ENCODE measurements at places on chromosomes 4 and X.

DNA sequence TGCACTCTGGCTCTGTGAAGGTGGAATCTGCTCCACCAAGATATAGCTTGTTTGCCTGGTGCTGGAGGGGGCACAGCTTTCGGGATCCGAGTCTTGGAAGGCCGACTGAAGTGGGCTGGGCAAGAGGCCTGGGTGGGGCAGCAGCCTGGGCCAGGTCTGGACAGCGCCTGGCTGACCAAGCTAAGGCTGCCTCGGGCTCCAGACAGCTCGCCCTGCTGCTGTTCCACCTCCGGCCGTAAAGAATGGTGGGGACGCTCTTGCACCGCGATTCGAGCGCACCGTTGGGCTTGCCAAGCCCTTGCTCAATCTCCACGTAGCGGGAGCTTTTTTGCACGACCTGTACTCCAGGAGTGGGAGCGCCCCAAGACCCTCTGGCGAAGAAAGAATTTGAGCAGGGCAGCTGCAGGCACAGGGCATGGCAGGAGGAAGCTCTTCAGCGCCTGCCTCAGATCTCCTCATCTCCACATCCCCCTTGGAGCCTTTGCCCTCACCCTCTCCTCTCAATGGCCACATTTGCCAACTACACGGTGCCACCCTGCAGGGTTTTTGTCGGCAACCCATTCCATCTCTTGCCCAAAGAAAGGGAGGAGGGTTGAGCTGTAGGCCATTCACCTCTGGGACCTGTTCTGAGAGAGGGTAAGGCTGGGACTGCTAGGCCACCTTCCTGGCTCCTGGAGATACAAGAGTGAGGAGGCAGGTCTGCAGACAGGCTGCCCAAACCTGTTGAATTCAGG is 18.9 kb downstream of the CNGA2 start:
- DNase-seq: peak; percentile 37

GRCh38 chr4:54391104-54391503 is 162.0 kb downstream of the PDGFRA start:
- DNase-seq: no peak

DNA sequence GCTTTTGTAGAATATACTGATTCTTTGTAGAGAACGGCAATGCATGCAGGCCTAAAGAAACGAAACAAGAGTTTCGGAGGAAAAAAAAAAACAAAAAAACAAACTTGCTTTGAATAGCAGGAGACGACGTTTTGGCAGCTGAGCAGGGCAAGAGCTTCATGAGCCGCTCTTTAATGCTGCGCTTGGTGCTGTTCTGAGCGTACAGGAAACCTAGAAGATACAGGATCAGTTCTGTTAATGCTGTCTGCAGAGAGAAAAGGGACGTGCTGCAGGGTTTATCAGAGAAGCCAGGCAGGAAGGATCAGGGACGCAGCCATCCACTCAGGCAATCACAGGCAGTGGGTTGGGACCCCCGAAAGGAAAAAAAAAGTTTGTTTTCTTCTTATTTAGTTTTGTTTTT is 182.2 kb downstream of the PACRGL start:
- no peak for DNase-seq

GRCh38 chr4:38503689-38504395 is 160.2 kb upstream of the KLF3 start:
- no peak for DNase-seq

DNA sequence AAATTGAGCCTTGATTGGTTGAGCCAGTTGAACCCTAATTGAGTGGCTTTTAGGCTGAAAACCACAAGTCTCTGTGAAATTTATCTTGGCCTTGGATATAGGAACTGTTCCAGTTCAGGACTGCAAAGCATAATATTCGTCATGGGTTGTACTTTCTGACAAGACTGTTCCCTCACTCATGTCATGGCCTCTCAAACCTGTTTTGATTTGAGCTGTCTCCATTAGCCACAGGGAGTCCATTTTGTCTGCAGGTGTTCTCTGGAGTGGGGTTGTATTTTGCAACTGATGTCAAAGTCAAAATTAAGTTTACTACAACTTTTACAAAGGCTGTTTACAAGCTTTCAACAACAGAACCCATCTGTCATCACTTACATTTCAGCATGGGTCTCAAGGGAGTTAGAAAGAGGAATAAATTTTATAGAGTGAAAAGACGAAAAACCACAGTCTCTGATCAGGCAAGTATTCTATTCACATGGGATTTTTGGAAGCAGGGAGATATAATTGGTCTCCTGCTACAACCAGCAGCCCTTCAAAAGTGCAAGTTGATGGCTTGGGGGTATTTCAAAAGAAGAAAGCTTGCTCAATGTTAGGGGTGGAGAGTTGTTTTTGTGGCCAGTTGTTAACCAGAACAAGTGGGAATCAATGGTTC is 1716.3 kb downstream of the C4orf33 start:
- DNase-seq: no peak

GRCh38 chr4:40190880-40191815 is 5.7 kb upstream of the RHOH start:
- no peak for DNase-seq

DNA sequence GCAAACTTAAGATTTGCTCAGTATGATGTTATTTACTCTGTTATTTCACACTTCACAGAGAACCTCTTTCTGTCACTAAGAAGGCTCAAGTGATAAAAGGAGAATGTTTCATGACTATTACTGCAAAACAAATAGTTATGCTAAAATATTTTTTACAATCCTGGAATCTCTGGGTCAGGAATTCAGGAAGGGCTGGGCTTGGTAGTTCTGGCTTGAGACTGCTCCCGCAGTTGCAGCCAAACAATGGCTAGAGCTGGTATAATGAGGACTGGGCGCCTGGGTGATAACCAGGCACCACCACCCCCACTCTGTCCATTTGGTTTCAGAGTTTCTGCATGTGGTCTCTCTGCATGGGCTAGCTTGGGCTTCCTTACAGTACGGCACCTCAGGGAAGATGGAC is 28.7 kb upstream of the SPP1 start:
- no peak for DNase-seq

- DNase-seq: no peak
Observed at GRCh38 chr4:80535551-80535950, 200.0 kb downstream of the CFAP299 start.

- DNase-seq: no peak
Observed at GRCh38 chr4:57850141-57850540, 740.0 kb upstream of the IGFBP7 start.

GRCh38 chr4:105186701-105187161 is 40.1 kb downstream of the TET2 start:
- no peak for DNase-seq

DNA sequence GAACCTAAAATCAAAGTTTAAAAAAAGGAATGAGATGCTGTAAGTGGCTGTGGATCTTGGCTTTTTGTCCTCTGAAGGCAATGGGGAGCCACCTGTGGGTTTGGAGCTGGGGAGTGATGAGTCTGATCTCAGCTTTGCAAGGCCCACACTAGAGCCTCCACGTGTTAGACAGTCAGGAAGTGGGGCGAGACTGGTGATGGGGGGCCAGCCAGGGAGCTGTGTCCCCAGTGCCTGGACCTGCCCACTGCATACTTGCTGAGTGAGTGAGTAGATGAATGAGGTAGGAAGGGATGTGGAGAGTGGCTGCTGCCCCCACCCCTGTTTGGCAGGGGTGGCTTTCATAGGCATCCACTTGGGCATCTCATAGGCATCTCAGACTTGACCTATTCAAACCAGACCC is 84.0 kb downstream of the NHSL2 start:
- DNase-seq: no peak

DNA sequence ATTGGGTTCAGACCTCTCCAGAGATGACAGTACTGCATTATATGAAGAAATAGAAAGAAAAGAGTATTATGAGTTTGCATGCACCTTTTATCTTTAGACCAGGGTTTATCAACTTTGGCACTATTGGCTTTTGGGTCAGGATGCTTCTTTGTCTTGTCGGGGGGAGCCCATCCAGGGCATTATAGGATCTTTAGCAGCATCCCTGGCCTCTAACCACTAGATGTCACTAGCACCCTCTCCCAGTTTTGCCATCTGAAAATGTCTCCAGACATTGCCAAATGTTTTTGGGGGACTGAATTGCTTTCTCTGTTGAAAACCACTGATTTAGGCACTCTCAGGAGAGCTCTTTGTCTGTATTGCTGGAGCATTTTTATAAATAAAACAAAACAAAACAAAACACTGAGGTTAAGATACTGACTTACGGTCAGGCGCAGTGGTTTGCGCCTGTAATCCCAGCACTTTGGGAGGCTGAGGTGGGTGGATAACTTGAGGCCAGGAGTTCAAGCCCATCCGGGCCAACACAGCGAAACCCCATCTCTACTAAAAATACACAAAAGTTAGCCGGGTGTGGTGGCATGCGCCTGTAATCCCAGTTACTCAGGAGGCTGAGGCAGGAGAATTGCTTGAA is 23.6 kb downstream of the CA5B start:
- no peak for DNase-seq

DNA sequence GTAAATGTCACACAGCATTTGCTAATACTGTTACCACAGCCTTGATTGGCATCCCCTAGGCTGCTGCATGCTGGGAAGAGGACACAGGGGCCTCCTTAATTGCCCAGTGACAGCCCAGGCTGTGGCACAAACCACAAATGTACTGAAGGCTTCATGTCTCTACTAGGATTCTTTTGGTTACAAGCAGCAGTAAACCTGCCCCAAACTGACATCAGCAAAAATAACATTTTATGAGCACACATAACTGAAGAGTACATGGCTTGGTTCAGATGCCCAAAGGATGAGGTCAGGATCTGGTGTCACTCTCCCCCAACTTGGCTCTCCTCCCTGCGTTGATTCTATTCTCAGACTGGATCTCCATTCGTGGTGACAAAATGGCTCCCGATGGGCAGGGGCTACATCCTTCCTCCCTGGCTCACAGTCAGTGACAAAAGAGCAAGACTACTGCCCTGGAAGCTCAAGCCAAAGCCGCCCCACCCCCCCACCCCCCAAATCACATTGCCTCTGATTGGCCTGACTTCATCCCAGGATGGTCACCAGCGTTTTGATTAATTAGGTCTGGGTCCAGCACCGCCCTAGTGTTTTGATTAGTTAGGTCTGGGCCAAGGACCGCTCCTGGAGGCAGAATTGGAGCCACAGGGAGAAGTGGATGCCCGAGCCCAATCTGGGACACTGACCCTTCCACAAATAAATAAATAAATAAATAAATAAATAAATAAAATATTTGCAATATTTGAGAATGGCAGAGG is 180.5 kb upstream of the RBPJ start:
- no peak for DNase-seq

DNA sequence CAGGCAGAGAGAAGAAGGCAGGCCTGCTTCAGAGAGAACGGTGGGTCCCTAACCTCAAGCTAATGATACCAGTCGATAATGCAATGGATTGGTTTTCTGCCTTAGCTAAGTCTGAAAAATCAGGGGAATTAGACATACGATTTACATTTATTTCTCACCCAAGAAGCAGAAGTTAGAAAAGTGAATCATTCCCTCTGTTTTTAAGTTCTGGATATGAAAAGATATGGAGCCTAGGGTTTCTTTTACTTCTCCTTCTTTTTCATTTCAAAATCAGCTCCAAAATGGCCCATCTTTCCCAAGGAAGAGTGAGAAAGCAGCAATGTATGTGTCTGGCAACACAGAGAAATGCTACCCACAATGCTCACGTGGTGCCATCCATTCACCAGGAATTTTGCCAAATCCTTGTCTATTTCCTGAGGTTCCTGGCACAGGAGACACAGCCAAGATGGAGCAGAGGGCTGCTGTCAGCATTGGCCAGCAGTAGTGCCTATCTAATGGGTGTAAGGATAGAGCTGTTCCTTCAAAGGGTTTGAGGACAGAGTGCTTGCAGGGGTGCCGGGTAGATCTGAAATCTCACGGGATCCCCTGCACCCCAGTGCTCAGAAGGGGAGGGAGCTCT is 231.5 kb downstream of the MAML3 start:
- DNase-seq: no peak

DNA sequence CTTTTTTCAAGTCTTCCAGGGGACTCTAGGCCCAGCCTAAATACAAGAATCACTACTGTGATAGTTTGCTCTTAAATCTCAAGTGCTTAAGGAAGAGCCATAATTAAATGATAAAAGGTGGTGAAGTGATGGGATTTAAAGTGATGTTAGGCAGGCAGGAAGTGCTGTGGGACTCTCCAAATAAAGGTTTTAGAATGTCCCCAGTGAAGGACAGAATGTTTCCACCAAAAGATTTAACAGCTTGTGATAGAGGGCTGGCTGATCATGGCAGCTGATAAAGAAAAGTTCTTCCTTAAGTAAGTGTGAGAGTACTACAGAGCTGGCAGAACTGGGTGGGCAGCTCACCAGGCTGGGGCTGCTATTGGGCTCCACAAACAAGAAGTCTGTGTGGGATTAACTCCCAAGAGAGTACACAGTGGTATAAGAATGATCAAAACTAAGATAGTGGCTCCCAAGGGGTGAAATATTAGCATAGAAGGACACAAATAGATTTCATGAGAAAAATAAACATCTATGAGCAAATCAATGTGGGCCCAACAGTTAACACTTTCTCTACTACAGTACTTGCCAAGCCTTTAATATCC is 637.2 kb upstream of the CPEB2 start:
- no peak for DNase-seq

DNA sequence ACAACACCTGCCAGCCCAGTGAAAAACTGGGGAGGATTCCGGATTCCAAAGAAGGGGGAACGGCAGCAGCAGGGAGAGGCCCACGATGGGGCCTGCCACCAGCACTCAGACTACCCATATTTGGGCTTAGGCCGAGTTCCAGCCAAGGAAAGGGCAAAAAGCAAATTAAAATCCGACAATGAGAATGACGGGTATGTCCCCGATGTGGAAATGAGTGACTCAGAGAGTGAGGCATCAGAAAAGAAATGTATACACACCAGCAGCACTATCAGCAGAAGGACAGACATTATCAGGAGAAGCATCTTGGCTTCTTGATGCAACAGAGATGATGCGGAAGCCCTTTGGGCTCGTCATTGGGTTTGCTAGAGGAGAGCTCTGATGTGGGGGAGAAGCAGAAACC is 62.4 kb downstream of the JADE1 start:
- DNase-seq: no peak

GRCh38 chr4:141056473-141056872 is 76.8 kb downstream of the RNF150 start:
- DNase-seq: no peak

DNA sequence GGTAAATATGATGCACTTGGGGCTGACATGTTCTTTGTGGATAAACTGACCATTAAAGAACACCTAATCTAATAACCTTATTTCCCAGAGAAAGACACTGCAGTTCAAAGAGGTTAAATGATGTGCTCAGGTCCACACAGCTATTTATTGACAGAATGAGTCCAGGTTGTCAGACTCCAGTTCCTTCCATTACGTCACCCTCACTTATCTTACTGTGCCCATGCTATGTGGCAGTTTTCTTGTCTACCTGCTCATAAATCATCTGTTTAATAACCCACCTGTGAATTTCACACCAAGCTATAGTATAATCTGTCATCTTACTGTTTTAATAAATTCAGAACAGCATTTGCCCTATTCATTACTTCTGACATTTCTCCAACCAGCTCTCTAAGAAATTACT is 36.7 kb downstream of the QRFPR start:
- no peak for DNase-seq
